Psoas muscle (tissue), 8 donors: ENCODE measurements at places on chromosomes 11 and 22. TPM values are rescaled to one million over a fixed set of nuclear protein-coding genes. Genes with fewer than 3 reads are reported as not detected.

- DNase-seq, result no peak
Observed at GRCh38 chr11:126165757-126166156, 45.7 kb downstream of the RPUSD4 start.

DNA sequence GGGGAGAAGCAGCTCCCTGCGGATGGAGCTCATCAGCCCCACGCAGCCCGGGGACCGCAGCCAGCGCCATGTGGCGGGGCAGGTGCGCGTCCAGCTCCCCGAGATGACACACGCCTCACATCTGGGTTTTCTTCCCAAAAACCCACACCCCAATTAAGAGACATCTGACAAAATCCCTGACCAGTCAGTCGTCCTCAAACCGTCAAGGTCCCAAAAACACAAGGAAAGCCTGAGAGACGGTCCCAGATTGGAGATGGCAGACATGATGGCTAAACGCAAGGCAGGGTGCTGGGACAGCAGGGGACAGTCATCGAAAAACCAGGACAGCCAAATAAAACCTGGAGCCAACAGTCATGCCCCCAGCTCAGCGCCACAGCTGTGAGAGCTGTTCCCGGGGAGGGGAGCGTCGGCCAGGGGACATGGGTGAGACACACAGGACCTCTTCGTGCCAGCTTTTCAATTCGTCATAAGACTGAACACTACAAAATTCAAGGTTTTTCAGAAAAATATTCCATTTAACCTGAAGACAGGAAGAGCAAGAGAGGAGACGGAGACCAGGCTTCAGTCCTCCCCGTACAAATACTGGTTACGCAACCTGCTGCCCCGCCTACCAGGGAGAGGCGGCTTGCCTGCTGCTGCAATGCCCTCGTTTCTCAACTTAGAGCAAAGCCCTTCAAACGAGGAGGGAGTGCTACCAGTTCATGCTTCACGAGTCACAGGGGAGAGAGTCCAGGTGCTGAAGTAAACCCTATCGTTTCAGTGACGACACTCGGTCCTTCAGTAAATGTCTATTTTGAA lies 10.5 kb downstream of the TOLLIP start:
- DNase-seq, result peak; percentile 94

DNA sequence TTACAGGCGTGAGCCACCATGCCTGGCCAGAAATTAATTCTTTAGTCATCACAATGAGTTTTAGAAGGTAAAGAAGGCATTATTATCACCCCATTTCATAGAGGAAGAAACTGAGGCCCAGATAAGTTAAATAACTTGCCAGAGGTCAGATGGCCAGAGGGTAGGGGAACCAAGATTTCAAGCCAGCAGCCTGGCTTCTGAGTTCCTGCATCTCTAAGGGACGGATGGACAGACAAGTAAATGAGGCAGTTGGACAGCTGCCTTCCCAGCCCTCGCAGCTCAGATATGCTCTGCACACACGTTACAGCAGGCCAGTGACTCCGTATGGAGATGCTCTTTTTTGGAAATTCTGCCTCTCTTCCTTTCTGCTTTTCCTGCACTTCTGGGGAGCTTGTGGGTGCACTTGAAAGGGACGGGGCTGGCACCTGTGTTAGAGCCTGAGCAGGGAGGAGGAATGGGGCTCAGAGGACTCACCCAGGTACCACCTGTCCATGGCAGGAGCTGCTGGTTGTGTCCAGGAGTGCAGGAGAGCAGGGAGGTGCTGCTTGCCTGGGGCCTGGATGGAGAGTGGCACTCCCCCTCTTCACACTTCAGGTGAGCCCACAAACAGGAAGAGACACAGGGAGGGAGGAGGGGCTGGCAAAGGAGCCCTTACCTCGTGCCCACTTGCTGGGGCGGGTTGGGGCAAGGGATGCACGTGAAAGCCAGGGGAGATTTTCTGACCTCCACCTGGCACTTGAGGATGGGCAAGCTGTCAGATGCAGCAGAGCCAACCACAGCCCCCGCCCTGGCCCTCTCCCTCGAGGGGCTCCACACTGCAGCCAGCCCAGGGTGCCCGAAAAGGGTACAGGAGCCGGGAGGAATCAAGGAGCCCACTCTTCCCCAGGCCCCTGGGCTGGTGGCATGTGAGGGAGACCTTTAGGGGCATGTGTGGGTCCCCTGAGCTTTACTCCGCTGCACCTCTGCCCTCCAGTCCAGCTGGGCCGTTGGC lies 3.3 kb upstream of the FXYD2 start:
- no peak for DNase-seq

Gene ADM
- 11.8 TPM for total RNA-seq

Gene CD81
- total RNA-seq, result 122 TPM

DNA sequence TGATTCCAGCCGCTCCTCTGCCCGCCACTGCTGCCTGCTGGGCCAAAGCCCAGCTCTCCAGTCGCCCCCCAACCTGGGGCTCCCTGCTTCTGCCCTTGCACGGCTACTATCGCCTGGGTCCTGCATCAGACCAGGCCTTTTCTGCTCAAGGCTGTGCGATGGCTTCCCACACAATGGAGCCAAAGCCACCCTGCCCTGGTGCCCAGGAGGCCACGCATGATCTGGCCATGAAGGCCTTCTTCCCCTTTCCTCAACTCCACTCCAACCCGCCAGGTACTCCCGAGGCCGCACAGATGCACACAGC lies 45.8 kb downstream of the SGSM3 start:
- no peak for DNase-seq

Gene HPX
- total RNA-seq, result not detected

Gene RIC3
- 5.1 TPM for total RNA-seq

Gene MIOX
- not detected for total RNA-seq

Gene HPS5
- total RNA-seq, result 7.6 TPM

DNA sequence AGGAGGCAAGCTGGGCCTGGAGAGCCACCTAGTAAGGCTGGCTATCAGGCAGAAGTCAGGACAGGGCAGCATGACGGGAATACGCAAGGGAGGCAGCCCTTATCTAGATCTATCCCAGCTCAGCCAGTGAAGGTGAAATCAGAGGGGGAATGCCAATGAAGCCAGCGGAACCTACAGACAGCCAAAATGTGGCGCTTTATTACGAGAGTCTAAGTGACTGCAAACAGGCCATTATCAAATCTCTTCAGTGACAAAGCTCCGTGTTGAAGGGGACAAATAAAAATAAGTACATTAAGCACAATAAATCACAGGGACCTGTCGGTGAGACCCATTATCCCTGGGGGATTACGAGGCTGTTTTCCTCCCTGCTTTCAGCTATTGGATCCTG lies 22.8 kb downstream of the LARGE1 start:
- DNase-seq, result no peak

DNA sequence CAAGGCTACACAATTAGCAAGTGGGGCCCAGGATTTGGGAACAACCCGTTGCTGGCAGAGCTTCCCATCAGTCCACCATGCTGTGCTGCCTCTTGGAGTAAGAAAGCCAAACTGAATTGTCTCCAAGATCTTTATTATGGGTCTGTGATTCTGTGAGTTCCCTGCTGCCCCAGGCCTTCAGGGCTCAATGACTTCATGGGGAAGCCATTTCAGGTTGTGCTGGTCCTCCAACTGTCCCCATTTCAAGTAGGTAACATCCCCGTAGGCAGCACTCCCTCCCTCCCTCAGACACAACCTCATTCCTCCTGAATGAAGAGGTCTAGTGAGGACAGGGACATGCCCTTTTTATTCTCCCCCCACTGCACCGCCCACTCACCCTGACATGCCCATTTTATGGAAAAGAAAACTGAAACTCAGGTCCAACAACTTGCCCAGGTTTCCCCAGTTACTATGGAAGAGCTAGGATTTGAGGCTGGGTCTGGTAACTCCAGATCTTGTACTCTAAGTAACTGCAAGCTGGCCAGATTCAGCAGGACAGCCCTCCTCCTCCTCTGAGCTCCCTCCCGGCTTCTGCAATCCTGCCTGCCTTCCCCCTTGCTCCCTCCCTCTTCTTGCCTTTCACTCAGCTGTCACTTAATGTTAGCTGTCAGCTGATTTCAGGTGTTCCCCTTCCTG lies 8.2 kb upstream of the YWHAH start:
- DNase-seq, result no peak

Gene C22orf23
- total RNA-seq, result 0.20 TPM

Gene APOBEC3G
- 1.1 TPM for total RNA-seq

Gene LRRC56
- 0.30 TPM for total RNA-seq

Gene LZTR1
- total RNA-seq, result 27.2 TPM

DNA sequence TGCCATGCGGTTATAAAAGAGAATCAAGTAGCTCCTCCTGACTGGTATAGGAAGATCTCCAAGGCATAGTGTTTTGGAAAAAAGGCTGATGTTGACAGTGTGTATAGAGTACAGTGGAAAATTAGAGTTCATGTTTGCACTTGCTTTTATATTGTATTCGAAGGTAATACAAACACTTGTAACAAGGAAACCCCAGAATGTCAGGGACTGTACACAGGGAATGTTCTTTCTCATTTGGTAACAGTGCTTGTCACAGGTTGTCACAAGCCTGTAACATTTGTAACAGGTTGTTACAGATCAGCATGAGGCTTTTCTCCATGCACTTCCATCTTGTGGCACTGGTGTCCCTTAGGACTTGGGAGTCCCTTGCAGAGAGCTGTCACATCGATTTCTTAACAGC lies 64.0 kb downstream of the GRK3 start:
- DNase-seq, result no peak

DNA sequence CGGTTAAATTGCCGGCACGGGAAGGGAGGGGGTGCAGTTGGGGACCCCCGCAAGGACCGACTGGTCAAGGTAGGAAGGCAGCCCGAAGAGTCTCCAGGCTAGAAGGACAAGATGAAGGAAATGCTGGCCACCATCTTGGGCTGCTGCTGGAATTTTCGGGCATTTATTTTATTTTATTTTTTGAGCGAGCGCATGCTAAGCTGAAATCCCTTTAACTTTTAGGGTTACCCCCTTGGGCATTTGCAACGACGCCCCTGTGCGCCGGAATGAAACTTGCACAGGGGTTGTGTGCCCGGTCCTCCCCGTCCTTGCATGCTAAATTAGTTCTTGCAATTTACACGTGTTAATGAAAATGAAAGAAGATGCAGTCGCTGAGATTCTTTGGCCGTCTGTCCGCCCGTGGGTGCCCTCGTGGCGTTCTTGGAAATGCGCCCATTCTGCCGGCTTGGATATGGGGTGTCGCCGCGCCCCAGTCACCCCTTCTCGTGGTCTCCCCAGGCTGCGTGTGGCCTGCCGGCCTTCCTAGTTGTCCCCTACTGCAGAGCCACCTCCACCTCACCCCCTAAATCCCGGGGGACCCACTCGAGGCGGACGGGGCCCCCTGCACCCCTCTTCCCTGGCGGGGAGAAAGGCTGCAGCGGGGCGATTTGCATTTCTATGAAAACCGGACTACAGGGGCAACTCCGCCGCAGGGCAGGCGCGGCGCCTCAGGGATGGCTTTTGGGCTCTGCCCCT lies 529 bp upstream of the CCND1 start:
- DNase-seq, result peak; percentile 47

DNA sequence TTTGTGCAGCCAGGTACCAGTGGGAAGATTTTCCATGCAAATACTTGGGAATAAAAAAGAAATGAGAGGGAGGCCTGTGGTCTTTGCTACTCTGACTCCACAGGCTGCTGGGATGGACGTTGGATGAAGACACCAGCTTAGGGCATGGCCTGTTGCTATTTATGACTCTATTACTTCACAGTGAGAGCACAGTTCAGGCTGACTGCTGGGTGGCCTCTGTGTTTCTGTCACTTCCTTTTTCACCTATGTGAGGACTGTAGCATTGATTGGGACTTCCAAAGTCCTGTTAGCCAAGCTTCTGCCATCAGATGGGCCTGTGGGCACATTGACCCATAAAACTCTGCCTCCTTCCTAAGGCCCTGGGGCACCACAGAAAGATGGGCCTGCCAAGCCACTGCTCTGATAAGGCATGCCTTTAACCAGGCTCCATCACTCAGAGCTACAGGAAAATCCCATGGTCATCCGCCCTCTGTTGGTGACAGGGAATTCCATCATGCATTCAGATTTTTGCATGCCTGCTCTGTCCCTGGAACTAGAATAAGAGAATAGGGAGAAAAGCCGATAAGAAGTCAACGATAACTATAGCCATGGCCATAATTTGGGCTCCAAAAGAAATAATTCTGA lies 64.6 kb downstream of the KCNJ1 start:
- DNase-seq, result no peak

DNA sequence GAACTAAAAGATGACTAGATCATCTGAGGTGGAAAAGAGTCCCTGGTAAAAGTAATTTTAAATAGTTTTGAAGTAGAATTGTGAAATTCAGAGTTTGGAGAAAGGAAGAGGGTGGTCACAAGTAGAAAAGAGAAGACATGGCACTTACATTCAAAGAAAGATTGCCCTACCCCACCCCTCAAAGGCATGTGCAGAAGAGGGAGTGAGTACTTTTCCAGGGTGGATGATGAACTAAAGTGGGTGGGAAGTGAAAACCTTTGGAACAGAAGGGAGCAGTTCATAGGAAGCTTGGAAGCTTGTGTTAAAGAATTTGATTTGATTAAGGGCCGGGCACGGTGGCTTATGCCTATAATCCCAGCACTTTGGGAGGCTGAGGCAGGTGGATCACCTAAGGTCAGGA lies 23.6 kb downstream of the SREBF2 start:
- no peak for DNase-seq

GRCh38 chr11:76322540-76322939 lies 58.4 kb downstream of the THAP12 start:
- DNase-seq, result no peak

GRCh38 chr22:27472975-27473374 lies 328.6 kb downstream of the MN1 start:
- no peak for DNase-seq

DNA sequence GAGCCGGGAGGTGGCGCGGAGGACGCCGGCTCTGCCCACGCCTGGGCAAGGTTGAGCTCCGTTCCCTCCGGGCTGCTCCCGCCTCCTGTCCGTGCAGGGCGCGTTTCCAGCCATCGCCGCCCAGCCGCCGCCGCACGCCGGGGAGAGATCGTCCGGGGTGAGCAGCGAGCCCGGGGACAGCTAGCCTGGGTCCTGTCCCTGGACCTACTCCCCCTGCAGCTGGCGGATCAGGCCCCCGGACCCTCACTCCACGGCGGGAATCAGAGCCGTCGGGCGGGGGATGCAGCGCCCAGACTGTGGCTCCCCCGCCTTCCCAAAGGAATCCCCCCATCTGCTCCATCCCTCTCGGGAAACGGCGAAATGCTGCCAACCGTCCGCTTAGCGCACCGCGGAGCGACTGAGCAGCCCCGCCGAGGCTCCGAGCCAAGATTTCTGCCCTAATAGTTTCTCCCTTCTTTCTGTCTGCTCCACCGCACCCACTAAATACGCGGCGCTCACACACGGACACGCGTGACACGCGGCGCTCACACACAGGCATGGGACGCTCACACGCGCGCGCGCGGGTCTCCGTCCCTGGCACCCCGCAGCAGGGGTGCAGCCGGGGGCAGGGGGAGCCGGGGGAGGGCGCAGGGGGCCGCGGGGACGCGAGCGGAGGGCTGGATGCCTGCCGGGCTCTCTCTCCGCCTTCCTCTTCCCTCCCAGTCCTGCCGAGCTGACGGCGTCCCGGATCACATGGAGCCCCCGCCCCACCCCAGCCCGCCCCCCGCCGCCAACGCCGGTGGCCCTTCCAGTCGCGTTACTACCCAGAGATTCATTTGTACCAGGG lies at the start of gene KCNJ5:
Gene KCNJ5 (plus strand): TSS at position 814 of the 826 bp plus-strand sequence. CDS start 19,918 bp downstream, outside the sequence.
- peak; percentile 49 for DNase-seq

Gene LDLRAD3
- total RNA-seq, result 7.1 TPM

Gene CBLIF
- total RNA-seq, result not detected

DNA sequence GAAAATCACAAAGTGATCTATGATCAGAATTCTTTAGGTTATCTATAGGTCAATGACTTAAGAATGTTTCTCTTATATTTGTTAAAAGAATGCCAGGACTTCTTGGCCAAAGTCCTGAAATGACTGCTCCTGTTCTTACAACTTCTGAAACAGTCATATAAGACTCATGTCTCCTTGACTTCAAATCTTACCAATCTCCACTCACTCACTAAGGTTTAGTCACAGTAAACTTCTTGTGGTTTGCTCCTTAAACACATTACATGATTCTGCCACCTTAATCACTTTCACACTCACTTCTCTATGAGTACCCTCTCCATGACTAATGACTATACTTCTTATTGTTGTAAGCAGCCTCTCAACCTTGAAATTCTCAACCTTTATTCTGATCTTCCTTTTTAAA lies 648.7 kb upstream of the CCDC179 start:
- no peak for DNase-seq
